ENCODE measurements at places on chromosomes 13 and 19. TPM values are rescaled to one million over a fixed set of nuclear protein-coding genes. Genes with fewer than 3 reads are reported as not detected.

Gene GNG7
- 1.1 TPM for polyA plus RNA-seq

Gene ZIC5
- not detected for polyA plus RNA-seq

GRCh38 chr13:77002590-77003190 is 10.8 kb downstream of the CLN5 start:
- DNase-seq, result no peak

DNA sequence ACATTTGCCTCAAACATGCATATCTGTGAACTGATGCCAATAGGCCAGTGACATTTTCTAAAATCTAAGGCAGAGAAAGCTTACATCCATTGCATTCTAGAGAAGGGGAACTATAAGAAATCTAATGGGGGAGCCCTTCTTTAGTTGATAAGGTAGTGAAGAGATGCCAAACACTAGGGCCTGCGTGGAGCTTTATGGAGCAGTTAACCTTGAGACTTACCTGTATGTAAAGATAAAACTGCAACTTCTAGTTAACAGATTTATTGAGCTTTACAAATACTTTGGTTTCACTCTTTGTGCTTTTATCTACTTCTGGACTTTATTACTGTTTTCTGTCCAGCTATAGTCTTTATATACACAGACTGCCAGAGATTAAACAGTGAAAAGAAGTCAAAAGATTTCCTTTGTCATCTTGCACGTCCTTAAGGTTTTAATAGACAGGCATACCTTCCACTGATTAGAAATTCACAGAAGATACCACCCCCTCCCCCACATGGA is 457.6 kb downstream of the KLF12 start:
- DNase-seq, result no peak

DNA sequence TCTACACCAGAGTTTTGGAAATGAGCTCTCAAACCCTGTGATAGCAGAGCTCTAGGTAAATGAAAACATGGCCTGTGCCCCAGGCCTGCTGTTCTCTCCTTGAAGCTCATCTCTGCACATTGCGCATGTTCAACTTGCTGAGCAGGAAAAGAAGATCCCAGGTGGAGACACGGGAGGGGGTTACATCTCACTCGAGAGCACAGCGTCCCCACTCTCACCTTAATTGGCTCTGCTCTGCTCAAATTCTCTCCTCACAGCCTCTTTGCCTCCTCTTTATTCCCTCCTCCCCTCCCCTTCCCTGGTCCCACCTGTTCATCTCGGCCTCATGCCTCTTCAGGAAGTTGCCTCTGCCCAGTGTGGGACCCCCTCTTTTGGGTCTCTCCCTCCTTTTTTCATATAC is 44.7 kb downstream of the RGCC start:
- no peak for DNase-seq

DNA sequence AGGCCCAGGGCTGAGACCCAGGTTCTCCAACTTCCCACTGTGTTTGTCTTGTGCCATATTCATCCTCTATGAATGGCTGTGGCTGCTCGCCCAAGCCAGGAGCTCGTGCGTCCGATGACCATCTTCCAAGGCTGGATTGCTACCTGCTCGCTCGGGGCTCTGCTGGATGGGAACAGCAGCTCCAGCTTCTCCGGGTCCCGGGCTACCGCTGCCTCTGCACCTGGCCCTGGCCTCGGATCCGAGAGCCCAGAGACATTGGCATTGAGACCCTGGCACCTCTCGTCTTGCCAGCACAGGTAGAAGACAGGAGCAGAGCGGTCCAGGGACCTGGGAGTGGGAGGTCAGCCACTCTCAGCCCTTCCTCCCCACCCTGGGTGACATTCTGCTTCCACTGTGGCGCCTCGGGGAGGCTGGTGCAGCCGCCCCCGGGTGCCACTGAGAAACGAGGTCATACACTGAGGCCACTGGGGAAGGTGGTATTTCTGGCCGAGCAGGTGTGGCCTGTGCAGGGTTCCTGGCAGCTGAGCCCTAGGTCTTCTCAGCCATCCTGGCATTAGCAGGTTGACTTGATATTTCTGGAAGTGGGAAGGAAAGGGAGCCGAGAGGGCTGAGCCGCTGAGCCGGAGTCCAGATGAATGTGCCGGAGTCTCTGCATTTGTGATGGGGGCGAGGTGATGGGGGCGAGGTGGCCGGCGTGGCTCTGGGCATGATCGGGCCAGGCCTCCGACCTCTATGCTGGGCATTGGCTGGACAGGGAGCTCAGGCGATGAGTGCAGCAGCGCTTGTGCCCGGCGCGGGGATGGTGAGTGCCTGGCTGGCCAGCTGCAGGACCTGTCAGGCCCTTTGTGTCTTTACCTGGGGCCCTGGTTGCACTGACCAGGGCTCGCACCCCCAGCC is 18.6 kb downstream of the NDUFB7 start:
- no peak for DNase-seq

GRCh38 chr19:5718579-5719273 is 1.2 kb downstream of the LONP1 start:
- DNase-seq, result no peak

GRCh38 chr19:31430381-31430780 is 81.1 kb upstream of the TSHZ3 start:
- no peak for DNase-seq

DNA sequence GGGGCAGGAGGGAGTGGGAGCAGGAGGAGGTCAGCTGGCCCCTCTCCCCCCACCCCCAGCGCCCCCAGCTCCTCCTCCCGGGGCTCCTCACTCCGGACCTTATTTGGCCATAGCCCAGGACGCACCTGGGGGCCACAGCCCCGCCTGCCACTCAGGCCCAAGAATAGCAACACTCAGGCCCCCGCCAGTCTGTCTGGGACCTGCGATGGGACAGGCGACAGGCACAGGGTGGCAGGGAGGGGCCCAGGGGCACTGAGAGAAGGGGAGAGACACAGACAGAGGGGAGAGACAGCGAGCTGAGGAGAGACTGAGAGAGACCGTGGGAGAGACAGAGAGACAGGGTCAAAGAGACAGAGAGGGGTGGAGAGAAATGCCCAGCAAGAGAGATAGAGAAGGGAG is 10.2 kb downstream of the JOSD2 start:
- DNase-seq, result no peak
